Pulmonary artery endothelial cell (primary cell): ENCODE measurements at places on chromosomes 12 and 14. TPM values are rescaled to one million over a fixed set of nuclear protein-coding genes. Genes with fewer than 3 reads are reported as not detected.

MEG3 gene
- total RNA-seq: 0.86 and 1.5 TPM in 2 replicates

PUS7L gene
- 15.1 and 23.8 TPM in 2 replicates for total RNA-seq

MPHOSPH9 gene
- 37.3 and 49.3 TPM in 2 replicates for total RNA-seq

TROAP gene
- total RNA-seq: 16.9 and 19.6 TPM in 2 replicates

TPPP2 gene
- not detected in 2 replicates for total RNA-seq

OGFOD2 gene
- total RNA-seq: 9.1 and 12.3 TPM in 2 replicates

PTPRB gene
- total RNA-seq: 98.7 and 173 TPM in 2 replicates

SLC39A2 gene
- total RNA-seq: not detected in 2 replicates

CLEC4C gene
- not detected in 2 replicates for total RNA-seq

STON2 gene
- total RNA-seq: 0.11 and 0.13 TPM in 2 replicates

CCDC196 gene
- total RNA-seq: not detected in 2 replicates

KLHL33 gene
- under 0.01 and 0.04 TPM in 2 replicates for total RNA-seq

LRIG3 gene
- 69.8 and 94.0 TPM in 2 replicates for total RNA-seq

PCNX4 gene
- total RNA-seq: 38.3 and 45.6 TPM in 2 replicates

RD3L gene
- total RNA-seq: not detected in 2 replicates

TCL1B gene
- not detected in 2 replicates for total RNA-seq

ADAM20 gene
- total RNA-seq: 0.26 and 0.46 TPM in 2 replicates

VRTN gene
- not detected in 2 replicates for total RNA-seq

SIRT4 gene
- total RNA-seq: 1.1 and 1.4 TPM in 2 replicates

KRT8 gene
- 8.8 and 16.0 TPM in 2 replicates for total RNA-seq

IFNG-AS1 gene
- total RNA-seq: not detected in 2 replicates

IFI27L2 gene
- 38.5 and 102 TPM in 2 replicates for total RNA-seq

LBHD2 gene
- not detected in 2 replicates for total RNA-seq

RNASE7 gene
- total RNA-seq: not detected in 2 replicates

CDKN1B gene
- total RNA-seq: 49.5 and 56.7 TPM in 2 replicates

KRT73 gene
- total RNA-seq: not detected in 2 replicates

LUM gene
- 0.07 and 0.46 TPM in 2 replicates for total RNA-seq
